ENCODE measurements at places on chromosomes 4 and X.
A peak's percentile ranks its signal among the peaks of the same experiment; 100 is the strongest.

- ATAC-seq, result no peak
These were observed 40.5 kb downstream of the ZCCHC12 start for GRCh38 chrX:118864063-118864635.

DNA sequence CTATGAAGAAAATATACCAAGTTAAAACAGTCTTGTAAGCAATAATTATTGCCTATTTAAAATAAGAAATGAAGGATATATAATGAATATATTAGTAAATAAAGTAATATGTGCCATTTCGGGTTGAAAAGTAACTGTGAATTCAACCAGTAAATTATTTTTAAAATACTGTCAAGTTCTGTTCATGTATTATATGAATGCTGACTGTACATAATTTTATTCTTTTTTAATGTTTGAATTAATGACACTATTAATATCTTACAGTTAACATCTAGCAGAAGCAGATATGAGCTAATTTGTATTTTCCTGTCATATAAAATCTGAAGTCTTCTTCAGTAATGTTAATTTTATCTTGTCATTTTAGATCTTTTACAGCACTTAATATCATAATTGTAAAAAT lies 632.9 kb downstream of the CCSER1 start:
- ATAC-seq, result no peak

DNA sequence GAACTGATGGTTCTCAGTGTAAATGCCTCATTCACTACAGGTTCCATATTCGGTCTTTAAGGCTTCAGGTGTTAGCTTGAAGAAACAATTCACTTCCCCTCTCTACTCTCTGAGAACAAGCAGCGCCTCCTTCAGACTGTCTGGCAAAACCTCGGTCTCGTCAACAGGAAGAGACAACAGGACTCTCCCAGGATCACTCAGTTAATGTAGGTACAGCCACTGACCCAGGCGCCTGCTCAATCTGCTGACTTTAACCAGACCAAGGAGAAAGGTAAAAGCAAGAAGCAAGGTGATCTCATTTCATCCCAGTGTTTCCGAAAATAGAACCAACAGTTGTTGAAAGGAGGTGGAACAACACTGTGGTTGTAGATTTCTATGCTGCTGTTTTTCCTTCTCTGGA lies 102.2 kb downstream of the SLC2A9 start:
- ATAC-seq, result no peak

DNA sequence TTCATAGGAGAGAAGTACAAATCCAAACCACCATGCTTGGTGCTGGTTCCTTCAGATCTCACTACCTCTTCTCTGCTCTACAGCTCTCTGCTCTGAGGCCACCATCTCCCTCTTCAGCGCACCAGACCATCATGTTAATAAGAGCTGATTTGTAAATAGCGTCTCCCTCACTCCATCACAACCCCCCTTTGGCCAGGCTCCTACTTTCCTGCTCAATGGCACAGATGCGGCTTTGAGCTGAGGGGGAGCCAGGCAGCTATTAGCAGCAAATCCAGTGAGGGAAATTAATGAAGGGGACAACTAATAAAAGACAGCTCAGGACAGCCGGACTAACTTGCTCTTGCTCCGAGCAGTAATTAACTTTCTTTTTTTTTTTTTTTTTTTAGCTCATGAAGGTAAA lies 13.1 kb downstream of the NEUROG2 start:
- ATAC-seq, result no peak

GRCh38 chr4:7186031-7186430 lies 6.3 kb upstream of the SORCS2 start:
- ATAC-seq, result no peak

GRCh38 chrX:2495595-2495994 lies 5.2 kb downstream of the DHRSX start:
- ATAC-seq, result no peak

DNA sequence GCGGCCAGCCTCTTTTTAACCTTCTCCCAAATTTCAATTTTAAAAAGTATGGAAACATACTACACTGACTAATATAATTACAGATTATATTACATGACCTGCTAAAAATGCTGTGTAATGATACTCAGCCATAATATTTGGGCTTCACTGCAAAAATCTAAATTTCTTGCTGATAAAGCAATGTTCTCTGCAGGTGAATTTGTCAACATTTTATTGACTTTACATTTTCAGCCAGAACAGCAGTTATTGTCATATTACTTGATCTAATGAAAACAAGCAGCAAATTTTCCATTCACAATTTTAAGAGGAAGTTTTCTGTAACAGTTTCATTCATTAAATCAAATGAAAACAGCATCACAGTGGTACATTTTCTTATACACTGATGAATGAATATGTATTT lies 91.1 kb downstream of the FRYL start:
- no peak for ATAC-seq

DNA sequence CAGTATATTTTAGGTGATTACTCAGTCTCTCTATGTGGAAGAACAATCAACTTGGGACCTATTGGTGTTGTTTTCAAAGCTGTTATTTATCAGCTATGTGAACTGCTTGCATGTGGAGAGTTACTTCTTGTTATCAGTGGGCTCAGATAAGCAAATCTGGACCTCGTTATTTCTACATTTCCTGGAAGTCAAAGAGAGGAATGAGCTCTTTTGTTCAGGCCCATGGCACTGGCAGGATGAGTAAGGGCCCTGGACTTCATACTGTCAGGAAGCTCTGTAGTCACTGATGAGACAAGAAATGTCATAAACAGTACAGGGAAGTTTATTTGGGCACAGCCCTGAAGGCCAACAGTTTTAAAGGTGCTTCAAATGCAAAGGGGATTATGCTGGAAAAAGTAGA lies 760.6 kb upstream of the EPHA5 start:
- ATAC-seq, result no peak

GRCh38 chr4:86014599-86014998 lies 345.3 kb downstream of the MAPK10 start:
- no peak for ATAC-seq

- ATAC-seq, result no peak
These were observed 50.8 kb downstream of the MAOA start for GRCh38 chrX:43706786-43707370.

GRCh38 chr4:119627267-119628255 lies 1.0 kb downstream of the PDE5A start:
- peak; percentile 71 for ATAC-seq

GRCh38 chr4:174135936-174136406 lies 147.5 kb downstream of the FBXO8 start:
- ATAC-seq, result peak; percentile 60

- ATAC-seq, result no peak
These were observed 8.7 kb upstream of the TADA2B start for GRCh38 chr4:7034262-7035081.

DNA sequence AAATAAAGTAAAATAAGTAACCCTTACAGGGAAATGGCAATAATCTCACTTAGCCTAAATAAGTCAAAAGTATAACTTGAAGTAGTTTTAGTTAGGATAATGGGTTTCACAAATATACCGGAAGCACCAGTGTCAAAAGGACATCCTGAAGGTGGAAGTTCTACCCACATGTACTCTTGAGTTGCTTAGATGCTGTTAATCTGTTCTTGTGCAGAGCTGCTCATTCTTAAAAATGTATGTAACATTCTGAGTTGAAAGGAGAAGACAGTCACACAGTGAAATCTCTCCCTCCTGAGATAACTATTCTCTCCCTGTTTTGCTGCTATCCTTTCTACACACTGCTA lies 11.2 kb upstream of the CCNG2 start:
- ATAC-seq, result no peak

- ATAC-seq, result peak; percentile 16
These were observed 259.6 kb downstream of the C4orf33 start for GRCh38 chr4:129355516-129355915.

GRCh38 chrX:26586570-26586969 lies 370.6 kb downstream of the MAGEB5 start:
- ATAC-seq, result no peak

DNA sequence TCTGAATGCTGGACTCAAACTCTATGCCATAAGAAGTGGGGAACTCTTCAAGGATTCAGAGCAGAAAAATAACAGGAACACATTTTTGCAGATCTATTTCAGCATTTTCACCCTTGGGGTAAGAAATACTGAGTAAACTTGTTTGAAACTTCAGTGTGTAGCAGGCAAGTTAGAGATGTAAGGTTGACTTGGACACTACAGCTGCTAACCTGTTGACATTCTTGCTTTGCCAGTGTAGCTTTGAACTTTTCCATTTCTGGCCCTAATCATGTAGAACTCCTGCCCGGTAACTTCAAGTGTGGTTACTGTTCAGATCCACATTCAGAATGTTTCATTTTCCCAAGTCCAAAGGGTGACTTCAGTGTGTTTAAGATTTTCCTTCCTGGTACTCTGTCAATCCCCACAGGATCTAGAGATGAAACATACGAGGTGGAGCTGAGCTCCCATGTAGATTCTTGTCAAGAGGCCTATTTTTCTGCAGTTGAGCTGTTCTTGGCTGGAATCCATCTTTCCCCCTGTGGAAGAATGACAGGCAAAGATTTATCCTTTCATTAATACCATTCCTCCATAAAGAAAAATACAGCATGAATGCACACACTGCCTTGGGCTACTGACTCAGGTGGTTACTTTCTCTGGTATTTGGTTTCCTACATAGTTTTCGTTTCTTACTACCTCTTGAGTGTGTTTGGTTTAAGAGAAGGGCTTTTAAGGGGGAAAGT lies 34.1 kb downstream of the FHDC1 start:
- ATAC-seq, result no peak

DNA sequence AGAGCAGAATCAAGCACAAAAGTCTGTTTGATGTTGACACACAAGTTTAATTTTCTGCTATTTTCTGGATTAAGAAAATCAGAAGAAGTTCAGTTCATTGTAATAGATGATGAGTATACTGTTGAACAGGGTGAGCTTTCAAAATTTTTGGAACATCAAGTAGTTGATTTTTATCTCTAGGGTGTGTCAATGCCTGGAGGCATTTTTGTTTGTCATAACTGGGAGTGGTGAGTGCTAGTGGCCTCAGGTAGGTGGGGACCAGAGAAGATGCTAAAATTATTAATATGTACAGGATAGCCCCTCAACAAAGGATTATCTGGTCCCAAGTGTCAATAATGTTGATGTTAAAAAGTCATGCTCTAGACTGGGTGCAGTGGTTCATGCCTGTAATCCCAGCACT lies 279.7 kb upstream of the GNPDA2 start:
- ATAC-seq, result no peak

DNA sequence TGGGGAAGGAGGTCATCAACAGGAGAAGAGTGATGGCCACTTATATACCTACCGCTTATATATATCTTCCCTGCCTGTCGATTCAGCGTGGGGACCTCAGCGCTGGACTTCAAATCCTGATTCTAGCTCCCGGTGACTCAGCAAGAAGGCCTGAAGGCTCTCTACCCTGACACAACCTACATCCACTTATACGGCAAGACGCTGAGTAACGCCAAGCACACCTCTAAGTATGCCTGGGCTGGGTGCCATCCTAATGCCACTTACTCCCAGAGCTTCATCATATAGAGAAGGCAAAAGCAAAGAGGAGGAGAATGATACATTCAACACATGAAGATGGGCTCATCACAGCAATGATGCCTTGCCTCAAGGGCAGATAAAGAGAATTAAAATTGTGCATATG lies 198.3 kb downstream of the CHIC2 start:
- no peak for ATAC-seq

GRCh38 chr4:100742045-100742444 lies 224.2 kb upstream of the EMCN start:
- no peak for ATAC-seq

Data from gastroesophageal sphincter (tissue), 4 donors.